Activated naive CD4-positive, alpha-beta T cell treated with anti-CD3 and anti-CD28 coated beads, Interleukin-2, amount 50 U/mL, for 16 hours (primary cell): ENCODE measurements at places on chromosomes 1 and 21.
A peak's percentile ranks its signal among the peaks of the same experiment; 100 is the strongest.

DNA sequence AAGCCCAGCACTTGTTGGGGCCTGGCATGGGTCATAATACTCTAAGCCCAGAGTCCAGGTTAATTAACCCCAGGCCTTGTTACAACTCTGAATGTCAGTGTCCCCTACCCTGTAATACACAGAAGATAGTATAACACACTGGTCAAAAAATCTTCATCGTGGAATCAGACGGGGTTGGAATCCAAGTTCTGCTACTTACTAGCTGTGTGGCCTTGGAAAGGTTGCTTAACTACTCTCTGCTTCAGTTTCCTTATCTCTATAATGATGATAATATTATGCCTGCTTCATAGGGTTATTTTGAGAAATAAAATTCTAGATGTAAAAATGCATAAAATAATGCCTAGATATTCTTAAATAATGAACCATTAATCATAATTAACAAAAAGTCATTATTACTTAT is 77.8 kb upstream of the CTTNBP2NL start:
- DNase-seq: no peak

DNA sequence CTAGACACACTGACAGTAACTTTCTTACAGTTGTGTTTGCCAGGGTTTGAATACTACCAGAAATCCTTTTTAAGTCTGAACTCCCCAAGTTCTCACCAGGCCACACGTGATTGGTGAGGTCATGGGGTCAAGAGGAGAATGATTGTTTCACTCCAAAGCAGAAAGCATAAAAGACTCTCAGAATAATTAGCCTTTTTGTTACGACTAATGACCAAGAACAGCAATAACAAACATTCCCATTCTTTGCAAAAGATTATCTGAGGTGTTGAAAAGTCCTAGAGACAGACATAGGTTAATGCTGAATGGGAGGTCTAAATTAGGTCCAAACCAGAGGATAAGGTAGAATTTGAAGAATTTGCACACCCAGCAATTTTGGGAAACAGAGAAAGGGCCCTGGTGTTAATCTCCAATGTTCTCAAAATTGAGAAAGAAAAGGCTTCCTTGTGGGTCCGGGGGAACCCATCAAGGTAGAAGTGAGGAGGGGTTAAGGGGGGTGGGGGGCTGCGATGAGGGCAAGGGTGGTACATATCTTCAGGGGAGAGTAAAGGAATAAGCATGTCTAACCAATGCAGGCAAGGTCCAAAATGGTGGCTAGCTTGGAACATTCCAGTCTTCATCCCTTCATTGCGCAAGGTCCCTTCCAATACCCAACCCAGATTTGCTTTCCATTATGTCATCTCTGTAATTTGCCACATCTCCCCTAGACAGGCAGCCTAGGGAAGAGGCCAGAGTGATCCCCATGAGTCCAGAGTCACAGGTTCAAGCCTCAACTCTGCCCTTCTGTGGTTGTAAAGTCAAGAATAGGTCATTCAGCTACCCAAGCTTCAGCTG is 74.6 kb upstream of the NFIA start:
- no peak for DNase-seq

- DNase-seq: no peak
Observed at GRCh38 chr1:21763236-21763635, 19.7 kb downstream of the USP48 start.

DNA sequence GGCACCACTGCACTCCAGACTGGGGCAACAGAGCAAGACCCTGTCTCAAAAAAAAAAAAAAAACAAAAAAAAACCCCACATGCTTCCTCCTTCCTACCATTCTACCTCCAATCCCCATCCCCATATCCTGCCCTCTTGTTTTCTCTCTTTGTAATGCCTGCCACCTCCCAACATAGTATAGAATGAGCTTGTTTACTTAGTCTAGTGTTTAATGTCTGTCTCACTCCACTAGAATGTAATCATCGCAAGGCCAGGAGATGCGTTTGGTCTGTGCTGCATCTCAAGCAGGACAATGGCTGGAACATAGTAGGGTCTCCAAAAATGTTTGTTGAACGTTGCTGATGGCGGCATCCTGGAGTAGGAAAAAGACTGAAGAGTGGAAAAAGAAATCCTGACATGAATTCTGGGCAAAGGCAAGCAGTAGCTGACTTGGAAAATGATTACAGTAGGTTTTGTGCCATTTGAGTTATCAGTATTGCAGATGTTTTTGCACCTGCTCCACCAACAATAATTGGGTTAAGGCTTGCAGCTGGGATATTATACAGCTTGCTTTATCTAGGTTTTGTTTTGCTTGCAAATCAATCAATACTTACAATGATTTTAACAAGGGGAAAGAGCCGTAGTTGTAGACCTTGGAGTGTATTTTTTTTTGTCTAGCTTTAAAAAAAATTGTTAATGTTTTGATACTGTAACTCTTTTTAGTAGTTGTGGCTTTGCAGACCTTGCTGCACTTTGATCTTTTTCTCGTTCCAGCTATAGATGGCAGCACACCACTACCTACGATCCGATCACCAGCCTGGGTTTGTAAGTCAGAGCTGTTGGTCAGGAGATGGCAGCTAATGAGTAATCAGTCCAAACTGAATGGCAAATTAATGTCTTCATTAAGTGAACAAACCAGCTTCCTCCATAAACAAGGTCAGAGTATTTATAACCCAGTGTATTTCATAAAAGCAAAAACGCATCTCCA is 62.4 kb downstream of the BACH1 start:
- no peak for DNase-seq

DNA sequence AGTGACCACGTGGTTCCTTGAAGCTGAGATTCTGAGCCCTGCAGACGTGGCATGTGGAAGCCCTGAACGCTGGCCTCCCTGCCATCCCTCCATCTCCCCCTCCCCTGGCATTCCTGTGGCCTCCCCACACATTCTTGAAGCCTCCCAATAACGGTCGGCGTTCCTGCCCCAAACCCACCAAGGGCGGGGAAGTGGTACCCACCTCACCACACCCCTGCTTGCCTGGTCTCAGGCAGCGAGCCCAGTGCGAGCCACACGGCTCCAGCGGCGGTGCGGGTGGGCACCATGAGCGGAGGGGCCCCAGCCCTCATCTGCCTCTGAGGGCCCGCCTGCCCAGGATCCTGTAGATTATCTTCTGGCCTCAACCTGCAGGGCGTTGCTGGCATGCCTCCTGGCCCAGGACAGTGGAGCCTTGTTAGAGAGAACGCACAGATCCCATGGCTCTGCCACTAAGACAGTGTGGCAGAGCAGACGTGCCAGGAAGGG is 20.6 kb upstream of the PRELP start:
- DNase-seq: no peak

GRCh38 chr1:3638027-3638426 is 11.9 kb downstream of the WRAP73 start:
- no peak for DNase-seq

DNA sequence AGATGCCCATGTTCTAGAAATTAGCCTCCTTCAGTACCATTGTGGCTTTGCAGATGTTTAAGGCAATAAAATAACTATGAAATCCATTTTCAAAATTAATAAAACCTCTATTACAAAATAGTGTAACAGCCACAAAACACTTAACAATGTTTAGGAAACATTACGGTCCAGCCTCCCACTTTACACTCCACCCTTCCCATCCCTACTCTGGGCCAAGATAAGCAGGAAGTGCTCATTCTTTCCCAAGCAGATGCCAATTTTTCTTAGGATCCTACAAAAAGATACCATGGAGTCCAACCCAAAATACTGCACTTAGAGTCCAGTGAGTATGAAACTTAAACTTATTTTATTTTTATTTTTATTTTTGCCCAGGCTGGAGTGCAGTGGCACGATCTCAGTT is 150.8 kb downstream of the NR5A2 start:
- no peak for DNase-seq

DNA sequence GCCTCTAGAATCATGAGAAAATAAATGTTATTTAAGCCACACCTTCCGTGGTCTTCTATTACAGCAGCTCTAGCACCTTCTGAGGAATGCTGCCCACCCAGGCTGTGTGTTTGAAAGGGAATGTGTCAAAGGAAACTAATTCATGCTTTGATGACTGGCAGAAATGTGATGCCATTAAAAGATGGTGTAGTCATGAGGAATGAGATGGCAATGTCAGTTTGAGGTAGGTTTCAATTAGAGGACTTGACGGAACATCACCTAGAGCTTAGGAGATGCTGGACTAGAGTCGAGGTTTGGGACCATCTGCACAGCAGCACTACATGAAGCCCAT is 10.6 kb downstream of the PDZK1 start:
- no peak for DNase-seq

- no peak for DNase-seq
Observed at GRCh38 chr21:16583556-16583955, 853.8 kb downstream of the USP25 start.

GRCh38 chr1:39255222-39255621 is 50.7 kb downstream of the MACF1 start:
- no peak for DNase-seq

DNA sequence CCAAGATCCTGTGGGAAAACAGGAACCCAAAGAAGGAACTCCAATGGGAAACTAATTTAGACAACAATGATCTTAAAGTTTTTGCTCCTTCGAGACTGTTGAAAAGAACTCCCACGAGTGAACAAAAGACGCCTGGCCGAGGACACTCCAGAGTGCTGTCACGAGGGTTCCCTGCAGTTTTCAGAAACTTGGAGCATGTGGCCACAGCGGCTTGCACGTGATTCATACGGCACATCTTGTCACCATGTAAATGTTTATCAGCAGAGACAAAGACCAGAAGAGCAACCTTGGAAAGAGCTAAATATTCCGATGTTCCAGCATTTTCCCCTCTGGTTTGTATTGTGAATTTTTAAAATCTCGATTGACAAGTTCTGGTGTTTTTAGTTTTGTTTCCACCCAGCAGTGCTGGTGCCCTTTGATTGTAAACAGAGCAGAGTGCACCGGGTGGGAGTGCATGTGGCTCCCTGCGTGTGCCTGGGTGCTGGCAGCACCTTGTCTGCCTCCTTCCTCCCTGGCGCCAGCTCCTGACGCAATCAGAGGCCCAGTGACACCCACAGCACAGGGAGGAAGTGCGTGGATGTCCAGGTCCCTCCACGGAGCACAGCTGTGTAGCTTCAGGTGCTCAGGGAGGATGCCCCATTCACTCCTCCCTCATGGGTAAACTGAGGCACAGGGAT is 23.0 kb downstream of the LRRC3 start:
- no peak for DNase-seq

DNA sequence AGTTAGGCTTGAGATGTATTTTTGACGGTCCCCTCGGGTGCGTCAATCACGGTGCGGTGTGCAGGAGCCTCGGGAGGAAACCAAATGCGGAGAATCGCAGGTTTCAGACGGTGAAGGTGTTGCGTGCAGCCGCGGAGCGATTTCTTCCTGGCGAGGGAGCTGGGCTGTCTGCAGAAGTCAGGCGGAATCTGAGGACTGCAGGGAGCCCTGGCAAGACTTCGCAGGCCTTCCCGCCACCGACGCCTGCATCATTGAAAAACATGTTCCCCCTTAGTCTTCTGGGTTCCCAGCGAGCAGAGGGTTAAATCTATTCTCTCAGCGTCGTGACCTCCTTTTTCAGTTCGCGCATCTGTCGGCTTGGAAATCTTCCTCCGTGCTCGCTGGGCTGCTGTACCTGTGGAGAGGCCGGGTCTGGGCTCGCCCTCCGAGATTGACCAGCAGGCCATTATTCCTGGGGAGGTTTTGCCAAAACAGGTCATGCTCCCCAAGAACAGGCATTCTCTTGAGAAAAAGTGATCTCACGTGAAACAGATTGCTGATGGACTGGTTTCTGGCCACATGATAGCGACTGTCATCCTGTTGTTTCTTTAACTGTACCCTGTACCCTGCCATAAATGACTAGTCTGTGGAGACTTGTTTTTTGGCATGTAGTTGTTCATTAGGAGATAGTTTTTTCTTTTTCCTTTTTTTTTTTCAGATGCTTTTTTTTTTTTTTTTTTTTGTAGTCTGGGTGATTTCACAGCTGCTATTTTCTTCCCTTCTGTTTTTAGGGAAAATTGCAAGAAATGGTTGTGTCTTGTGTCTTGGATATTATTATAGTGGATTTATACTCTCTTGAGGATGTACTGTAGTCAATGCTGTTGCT is 894 bp downstream of the EPB41 start:
- peak; percentile 51 for DNase-seq

- no peak for DNase-seq
Observed at GRCh38 chr21:15255261-15255660, 190.5 kb upstream of the NRIP1 start.

DNA sequence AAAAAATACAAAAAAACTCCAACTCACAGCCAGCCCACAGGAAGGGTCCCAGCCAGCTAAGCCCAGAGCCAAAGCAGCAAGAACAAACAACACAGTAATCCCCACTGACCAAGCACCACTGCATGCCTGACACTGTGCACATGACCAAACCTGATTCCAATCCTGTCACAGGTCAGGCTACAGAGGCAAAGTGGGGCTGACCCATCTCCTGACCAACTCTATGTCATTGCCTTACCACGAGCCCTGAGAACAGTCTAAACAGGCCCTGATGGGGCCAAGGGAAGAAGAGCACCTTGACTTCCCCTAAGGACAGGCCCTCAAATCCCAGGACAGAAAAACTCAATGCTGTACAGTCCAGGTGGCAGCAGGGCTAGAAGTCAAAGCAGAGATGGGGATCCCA is 2.4 kb downstream of the LSS start:
- DNase-seq: no peak

DNA sequence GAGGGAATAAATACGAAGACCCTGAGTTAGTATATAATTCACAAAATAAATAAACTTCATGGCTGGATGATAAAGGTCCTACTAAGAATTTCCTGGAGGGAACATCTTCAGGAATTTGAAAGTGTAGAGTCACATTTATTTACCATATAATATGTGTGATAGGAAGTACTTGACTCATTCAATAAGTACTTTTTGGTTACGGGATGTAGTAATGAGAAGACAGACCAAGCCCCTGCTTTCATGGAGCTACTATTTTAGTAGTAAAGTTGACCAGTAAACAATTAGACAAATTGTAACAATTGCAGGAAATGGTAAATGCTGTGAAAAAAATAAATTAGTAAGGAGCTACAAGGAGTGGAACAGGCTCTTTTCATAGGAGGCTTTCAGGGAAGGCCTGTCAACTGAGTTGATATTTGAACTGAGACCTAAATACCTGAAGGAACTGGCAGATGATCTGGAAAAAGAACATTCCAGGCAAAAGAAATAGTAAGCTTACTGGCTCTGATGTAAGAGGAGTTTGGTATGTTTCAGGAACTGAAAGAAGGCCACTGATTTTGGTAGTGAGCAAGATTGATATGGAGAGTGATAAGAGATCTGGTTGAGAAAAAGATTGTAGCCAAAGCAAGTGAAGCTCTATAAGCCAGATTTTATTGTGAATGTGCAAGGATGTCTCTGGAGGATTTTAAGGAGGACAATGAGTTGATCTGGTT is 36.2 kb downstream of the CAMSAP2 start:
- no peak for DNase-seq

DNA sequence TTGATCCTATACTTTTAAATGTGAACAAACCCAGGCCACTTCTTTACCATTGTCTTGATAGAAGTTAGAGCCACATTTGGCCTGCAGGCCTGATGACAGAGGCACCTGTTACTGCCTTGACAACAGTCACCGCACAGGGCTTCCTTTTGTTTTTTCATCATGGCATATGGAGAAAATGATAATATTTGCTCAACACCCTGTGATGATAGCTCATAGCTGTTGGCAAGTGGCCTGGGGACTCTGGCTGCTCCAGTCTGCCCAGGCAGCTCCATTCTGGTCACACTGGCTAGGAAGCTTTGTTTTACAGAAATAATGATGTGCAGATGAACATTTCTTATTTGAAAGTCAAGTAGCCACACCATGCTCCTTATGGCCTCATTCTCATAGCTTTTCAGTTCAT is 89.6 kb upstream of the GPR88 start:
- DNase-seq: no peak
